ENCODE measurements at places on chromosomes 5 and 9.

DNA sequence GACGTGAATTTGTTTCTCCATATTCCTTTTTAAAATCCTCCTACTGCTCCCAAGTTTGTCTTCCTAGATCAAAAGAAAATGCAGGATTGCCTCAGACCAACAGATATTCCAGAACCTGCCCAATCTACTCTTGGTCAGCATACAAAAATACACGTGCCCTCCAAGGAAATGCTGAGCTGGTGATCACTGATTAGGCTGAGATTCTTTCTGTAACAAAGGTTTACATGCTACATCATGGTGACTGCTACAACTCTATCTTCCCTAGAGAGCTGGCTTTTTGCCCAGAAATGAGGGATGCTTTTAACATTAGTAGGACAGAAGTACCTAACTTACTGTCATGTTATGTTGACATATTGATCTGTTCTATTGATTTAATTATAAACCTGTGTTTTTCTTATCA lies 35.5 kb downstream of the OR2Y1 start:
- DNase-seq: no peak

- no peak for DNase-seq
These were observed 131.8 kb downstream of the LURAP1L start for GRCh38 chr9:12906646-12907045.

DNA sequence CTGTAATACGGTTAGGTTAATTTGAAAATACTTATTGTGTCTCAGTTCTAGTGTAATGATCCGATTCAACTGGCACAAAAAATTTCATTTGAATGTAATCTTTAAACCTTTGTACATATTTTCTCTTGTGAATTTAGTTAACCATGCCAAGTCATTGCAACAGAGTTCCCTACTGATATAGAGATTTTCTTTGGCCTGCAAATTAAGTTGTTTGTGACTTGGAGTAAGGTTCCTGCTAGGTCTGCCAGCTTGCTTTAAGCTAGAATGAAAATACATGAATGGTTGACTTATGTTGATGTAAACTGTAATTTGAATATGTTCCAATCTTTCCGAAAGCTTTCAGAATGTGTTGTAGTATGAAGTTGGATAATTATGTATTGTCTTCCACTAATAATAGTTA lies 1004.1 kb upstream of the EDIL3 start:
- no peak for DNase-seq

DNA sequence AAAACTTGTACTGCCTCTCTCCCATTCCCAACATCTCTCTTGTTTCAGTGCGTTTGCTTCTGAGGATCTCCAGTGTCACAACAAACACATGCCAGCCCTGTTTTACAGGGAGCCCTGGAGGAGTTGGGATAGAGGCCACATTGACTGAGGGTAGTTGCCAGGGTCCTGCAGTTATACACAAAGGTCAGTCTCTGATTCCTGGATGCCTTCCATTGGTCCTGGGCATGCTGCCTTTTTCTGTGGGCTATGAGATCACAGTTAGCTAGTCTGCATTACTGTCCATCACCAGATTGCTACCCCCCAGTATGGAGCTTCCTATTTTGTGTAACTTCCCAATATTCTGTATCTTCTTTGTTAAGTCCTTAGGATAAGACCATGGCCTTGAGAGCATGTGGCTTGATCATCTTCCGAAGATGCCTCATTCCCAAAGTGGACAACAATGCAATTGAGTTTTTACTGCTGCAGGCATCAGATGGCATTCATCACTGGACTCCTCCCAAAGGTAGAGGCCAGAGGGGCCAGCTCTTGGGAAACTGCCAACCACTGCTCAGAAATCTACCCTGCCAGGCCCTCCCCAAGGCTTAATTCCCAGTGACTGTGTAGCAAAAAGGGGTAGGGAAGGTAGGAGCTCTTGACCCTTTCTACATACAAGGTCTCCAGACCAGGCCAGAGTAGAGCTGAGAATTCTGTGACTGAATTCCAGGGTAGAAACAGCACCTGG lies 9.5 kb downstream of the NUDT2 start:
- no peak for DNase-seq

DNA sequence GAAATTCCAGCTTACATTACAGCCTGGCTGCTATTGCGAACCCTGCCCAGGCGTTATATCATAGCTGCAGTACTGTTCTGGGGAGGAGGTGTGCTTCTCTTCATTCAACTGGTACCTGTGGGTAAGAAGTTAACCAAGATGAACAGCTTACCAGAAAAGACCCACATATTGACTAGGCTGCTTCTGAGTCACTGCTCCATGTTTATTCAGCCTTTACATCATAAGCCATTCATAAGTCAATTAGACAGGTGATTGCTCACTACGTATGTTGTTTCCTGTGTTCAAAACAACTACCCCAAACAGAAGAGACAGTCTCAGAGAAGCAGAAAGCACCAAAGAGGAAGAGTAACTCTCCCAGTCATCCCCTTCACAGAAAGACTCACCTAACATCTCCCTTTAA lies 34.7 kb upstream of the SLC22A5 start:
- no peak for DNase-seq

GRCh38 chr9:14652729-14653377 lies 40.4 kb downstream of the ZDHHC21 start:
- DNase-seq: no peak

DNA sequence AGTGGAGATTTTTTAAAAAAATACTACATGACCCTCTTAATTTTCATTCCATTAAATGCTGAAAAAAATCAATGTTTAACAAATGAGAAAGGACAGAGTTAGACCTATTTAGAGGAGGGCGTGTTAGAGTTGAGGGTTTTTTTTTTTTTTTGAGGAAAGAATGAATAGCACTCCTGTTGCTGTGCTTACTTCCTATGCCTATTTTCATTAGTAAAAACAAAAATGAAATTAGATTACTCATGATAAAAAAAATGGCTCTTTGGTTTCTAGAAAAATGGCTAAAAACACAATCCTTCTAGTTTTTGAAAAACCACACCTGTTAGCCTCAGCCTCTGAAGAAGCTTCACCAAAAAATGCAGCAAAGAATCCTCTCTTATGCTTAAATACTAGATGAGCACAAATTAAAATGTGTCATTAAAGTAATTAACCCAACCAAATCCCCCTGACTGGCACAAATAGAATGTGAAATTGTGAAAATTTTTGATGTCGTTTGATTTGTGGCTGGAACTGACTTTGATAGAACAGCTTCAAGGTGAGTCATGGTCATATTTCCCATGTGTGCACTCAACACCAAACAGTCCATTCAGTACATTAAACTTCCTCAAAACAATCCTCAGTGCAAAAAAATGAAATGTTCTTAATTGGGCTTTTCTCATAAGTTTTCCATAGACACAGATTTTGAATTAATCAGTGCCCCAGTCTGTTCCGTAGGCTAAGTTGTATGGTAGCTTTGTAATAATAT lies 98.0 kb downstream of the MACIR start:
- DNase-seq: no peak

Data from activated naive CD4-positive, alpha-beta T cell treated with Interleukin-2 at 50 U/mL for 16 hours (primary cell).